ENCODE measurements at places on chromosomes 2 and 18. TPM values are rescaled to one million over a fixed set of nuclear protein-coding genes. Genes with fewer than 3 reads are reported as not detected.

GRCh38 chr2:223260681-223261080 is 208.7 kb downstream of the KCNE4 start:
- peak; percentile 28 for DNase-seq

- no peak for DNase-seq
Measured at GRCh38 chr2:18404708-18405107, 155.7 kb downstream of the RDH14 start.

- DNase-seq, result no peak
Measured at GRCh38 chr2:240797500-240797895, 22.5 kb downstream of the KIF1A start.

Gene NT5DC4
- total RNA-seq, result not detected

Gene TAF1B
- 19.2 TPM for total RNA-seq
